ENCODE measurements at places on chromosomes 3 and 15. TPM values are rescaled to one million over a fixed set of nuclear protein-coding genes. Genes with fewer than 3 reads are reported as not detected.

The WDR93 gene
- not detected for total RNA-seq

The CPN2 gene
- not detected for total RNA-seq

The ASB14 gene
- total RNA-seq: not detected

The GNAT1 gene
- not detected for total RNA-seq

The CAND2 gene
- 0.98 TPM for total RNA-seq

The GP9 gene
- total RNA-seq: not detected

The LMAN1L gene
- 0.87 TPM for total RNA-seq

The PEX5L gene
- total RNA-seq: 0.04 TPM

The PTPRG gene
- not detected for total RNA-seq

The TRAT1 gene
- total RNA-seq: 151 TPM

The EPHA6 gene
- not detected for total RNA-seq

The GATA2 gene
- not detected for total RNA-seq

The TMPRSS7 gene
- not detected for total RNA-seq

GRCh38 chr15:65778269-65778668 lies 13.8 kb downstream of the DENND4A start:
- DNase-seq: no peak

DNA sequence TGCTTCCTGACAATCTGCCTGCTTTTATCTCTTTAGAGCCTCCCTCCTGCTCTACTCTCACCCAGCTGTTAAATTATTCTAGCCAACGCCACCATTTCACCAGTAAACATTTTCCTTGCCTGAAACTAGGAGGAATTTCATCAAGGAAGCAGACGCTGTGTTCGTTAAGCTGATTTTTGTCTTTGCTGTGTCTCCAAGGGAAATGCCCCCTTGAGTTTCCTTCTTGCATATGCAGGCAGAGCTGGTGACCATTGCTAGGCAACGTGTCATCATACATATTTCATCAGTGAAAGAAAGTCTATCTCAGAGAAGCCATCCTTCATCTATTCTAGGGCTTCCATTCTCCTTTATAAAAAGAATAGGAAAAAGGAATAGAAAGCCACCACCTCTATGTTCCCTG lies 87.0 kb upstream of the ST8SIA2 start:
- no peak for DNase-seq

- no peak for DNase-seq
Observed at GRCh38 chr3:99970198-99970597, 144.1 kb downstream of the FILIP1L start.

DNA sequence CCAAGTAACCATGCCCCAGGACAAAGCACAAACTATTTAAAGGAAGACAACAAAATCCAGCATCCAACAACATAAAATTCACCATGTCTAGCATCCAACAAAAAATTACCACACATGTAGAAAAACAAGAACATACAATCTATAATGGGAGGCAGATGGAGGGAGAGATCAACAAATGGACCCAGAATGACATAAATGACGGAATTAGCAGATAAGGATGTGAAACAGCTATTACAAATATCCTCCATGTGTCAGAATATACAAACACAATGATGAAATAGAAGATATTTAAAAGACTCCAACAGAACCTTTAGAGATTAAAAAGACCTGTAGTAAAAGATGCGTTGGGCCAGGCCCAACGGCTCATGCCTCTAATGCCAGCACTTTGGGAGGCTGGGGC lies 10.8 kb downstream of the LYSMD4 start:
- DNase-seq: no peak

- DNase-seq: no peak
Observed at GRCh38 chr3:57689367-57690053, 3.4 kb downstream of the DENND6A start.

DNA sequence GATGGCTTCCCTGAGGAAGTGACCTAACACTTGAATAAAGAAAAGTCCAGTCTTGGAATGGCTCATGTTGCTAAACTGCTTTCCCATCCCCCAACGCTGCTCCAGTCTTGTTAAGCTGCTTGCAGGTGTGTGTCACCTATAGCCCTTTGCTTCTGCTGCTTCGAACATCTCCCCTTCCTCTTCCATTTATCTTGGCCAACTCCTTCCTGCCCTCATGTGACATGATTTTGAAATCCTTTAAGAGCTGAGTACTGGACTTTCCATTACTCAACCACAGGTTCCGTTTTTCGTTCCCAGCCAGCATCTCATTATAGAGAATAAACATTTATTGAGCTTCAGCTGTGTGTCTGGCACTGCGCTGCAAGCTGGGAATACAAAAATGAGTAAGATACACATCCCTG lies 1.7 kb downstream of the ATG7 start:
- no peak for DNase-seq

DNA sequence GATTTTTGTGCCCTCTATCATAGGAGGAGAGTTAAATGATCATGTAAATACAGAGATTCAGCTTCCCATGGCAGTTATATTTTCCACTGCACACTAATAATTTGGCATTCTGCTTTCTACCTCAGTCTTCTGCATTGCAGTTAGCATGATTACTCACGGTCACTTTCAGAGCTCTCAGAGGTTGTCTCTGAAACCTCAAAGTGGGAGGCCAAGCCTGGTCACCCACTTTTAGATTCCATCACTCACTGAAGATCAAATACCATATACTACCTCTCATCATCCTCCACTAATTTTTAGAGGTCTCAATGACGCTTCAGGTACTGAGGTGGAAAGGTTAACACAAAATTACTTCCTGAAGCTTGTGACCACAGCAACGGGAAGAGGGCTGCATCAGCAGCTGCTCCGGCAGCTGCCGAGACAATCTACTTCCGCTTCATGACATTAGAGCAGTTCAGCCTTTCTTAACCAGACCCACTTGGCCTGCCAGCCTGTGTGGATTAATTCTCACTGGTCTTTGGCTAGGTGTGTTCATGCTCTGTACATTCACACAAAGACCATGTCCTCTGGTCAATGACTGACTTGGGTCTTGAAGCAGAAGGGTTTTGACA lies 416.4 kb upstream of the PDZRN3 start:
- DNase-seq: no peak

DNA sequence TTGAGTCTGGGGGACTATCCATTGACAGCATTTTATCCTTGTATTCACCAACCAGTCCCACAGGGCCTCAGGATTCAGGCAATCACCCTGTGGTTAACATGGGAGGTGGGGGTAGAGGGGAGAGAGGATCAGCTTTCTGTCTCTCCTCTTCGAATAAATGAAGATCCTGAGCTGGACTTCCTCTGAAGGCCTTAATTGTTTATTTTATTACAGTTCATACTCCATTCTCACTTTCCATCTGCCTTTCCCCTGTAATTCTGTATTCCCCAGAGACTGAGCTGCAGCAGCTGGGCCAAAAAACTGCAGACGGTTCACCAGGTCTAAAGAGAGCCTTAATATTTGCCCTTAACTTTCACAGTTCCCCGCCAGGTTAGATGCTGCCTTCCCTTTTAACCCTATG lies 11.9 kb downstream of the TAGLN3 start:
- no peak for DNase-seq

DNA sequence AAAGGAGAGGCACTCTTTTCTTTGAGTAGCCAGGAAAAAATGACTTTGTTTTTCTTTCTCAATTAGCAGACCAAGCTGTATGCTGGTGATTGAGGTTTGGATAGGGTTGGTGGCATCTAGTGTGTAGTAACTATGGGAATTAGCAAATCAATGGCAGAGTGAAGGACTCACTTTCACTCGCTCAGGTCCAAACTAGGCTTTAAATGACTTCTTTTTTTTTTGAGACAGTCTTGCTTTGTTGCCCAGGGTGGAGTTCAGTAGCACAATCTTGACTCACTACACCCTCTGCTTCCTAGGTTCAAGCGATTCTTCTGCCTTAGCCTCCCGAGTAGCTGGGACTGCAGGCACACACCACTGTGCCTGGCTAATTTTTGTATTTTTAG lies 35.9 kb downstream of the PRKCI start:
- DNase-seq: no peak

- DNase-seq: no peak
Observed at GRCh38 chr15:52005748-52006701, 13.0 kb upstream of the MAPK6 start.

DNA sequence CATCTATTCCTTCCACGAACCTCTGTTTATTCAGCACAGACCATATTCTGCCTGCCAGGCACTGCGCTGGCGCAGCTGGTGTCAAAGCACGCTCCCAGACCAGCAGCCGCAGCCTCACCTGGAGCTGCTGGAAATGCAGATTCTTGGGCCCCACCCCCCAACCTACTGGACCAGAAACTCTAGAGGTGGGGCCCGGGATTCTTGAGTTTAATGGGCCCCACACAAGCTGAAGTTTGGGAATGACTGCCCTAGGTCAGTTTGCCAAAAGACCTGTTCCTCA lies 7.0 kb downstream of the CHST13 start:
- no peak for DNase-seq

DNA sequence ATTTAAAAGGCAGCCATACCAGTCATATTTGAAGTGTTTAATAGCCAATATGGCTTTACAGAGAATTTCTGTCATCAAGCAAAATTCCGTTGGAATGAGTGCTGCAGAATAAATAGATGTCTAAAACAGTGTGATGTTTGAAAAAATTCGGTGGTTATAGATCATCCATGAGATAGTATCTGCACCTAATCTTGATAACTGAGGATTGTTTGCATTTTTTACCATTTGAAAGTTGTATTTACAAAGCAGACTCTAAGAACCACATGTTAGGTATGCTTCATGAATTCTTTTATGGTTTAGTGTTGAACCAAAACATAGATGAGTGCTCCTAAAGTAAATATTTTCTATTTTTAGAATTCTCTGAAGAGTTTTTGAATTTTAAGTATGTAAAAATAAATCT lies 476.1 kb downstream of the NAALADL2 start:
- DNase-seq: no peak

DNA sequence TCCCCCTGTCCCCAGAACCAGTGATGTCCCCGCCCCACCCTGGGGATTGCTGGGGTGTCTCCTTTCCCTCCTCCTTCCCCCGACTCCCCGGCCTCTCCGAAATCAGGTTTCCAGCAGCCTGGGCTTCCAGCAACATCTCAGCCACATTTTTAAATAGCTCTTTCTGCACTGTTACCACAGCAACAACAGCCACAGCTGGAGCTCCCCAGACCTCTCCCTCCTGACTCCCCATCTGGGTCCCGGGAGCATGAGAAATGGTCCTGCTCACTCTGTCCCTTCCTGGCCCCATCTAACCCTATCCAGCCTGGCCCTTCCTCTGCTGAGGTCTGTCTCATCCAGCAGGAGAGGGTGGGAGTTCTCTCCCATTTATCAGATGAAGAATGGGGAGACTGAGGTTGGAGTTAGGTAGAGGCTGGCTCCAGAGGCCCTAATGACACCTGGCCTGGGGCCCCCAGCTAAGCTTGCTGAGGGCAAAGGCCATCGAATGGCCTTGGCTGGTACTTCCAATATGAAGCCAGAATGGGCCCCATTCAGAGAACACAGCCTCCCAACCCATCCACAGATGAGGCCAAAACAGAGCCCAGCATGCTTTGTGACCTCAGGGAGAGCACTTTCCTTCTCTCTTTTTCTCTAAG lies 1.5 kb downstream of the CAMK1 start:
- DNase-seq: no peak

- DNase-seq: no peak
Observed at GRCh38 chr15:74869372-74869725, 3.8 kb downstream of the SCAMP2 start.

All from activated CD4-positive, alpha-beta T cell treated with anti-CD3 and anti-CD28 coated beads, Interleukin-2, amount 10 ng/mL, durations not matched to agents 7 days and 5 days (primary cell).